Stimulated activated CD4-positive, alpha-beta T cell treated with anti-CD3 and anti-CD28 coated beads, Interleukin-4, amount 100 ng/mL, for 24 hours (primary cell): ENCODE measurements at places on chromosomes 6 and 20.

GRCh38 chr6:45677381-45678284 is 299.9 kb upstream of the SUPT3H start:
- DNase-seq = peak; percentile 39

DNA sequence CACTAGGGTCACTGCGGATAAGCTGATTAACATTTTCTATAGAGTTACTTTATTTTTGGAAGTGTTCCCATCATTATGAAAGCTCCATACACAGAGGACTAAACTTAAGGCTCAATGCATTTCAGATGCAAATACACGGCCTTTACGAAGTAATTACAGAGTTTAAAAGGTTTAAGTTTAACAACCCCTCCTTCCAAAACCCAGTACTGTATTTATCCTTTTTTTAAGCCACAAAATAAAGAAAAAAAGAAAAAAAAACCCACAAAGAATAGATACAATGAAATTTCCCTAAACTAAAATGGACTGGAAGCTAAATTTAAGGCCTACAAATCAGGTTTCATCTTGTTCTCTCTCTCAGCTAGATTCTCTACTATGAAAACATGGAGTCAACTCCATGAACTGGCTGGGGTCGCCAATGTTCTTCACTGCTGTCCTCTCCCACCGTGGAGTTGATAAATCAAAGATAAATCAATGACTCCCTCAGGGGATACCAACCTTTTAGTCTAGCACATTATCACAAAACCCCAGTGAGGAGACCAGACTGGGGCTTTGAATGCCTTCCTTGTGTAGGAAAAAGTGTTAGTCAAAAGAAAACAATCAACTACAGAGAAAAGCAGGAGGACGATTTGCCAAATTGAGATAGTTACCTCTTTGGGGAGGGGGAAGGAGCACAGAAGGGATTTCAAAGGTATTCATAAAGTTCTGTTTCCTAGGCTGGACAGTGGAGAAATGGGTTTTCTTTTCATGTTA is 52.5 kb downstream of the TNFRSF21 start:
- DNase-seq = no peak

DNA sequence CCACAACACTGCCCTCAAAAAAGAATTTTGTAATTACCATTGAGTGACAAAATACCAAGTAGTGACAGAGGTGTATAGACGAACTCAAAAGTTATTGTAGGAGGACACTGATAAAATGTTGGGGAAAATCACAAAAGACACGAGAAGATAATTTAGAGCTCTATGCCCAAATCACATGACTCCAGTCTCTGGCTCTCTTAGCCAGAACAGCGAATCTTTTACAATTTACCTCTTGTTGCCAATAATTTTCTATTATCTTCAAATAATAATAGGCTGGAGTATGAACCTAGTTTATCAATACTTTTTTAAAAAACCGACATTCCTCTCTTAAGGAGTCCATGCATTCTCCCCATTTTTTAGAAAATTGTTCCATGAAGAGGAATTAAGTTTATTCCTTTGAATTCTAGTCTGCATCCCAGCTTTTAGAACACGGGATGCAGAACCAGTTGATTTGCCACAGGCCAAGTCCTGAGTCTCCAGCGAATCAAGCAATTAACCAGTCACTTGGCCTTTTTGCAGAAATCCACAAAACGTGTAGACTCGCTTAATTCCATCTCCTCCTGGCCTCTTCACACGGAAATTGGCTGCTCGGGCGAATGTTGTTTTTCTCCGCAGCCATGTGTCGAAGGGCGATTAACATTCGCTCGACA is 507 bp upstream of the RIPPLY2 start:
- DNase-seq = no peak

DNA sequence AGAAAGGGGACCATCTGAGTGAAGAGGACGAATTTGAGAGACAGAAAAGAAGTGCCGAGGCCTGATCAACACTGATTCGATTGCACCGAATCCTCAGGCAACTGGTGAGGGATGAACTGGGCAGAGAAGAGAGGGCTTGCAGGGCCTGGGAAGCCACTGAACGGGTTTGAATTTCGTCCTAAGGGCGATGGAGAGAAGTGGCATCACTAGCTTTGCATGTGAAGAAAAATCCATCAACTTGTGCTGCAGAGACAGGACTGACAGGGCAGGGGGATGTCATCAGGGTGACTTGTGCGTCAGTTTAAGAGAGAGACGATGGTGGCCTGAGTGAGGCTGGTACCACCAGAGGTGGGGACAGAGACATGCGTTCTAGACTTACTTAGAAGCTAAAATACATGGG is 73.7 kb upstream of the SLC22A23 start:
- DNase-seq = no peak

- DNase-seq = no peak
Observed at GRCh38 chr20:11509776-11510175, 407.9 kb upstream of the BTBD3 start.

DNA sequence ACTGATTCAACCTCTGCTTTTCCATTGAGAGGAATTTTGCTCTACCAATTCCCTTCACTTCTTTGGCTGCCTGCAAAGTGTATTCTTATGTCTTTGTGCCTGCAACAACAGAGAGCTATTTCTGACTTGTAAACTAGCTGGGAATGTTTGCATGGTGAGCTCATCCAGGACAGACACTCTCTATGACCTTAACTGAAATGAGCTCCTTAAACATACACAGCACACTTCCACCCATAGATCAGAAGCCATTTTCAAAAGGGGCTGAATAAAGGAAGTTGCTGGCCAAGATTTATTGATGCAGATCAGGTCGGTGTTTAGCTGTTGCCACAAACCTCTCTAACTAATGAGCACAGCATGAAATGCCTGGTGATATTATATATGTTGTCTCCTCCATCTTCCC is 377.7 kb downstream of the BTBD9 start:
- DNase-seq = no peak

DNA sequence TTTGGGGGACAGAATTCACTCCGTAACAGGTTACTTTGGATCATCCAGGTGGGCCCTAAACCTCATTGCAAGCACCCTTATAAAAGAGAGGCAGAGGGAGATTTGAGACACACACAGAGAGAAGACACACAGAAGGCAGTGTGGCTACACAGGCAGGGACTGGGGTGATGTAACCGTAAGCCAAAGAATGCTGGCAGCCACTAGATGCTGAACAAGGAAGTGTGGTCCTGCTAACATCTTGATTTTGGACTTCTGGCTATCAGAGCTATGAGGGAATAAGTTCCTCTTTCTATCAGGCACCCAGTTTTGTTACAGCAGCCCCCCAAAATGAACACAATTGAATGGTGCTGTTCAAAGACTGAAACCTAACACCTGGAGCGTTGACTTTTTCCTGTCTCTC is 191.3 kb upstream of the MYLIP start:
- DNase-seq = no peak

- DNase-seq = no peak
Observed at GRCh38 chr6:136016228-136017225, 165.0 kb downstream of the PDE7B start.

DNA sequence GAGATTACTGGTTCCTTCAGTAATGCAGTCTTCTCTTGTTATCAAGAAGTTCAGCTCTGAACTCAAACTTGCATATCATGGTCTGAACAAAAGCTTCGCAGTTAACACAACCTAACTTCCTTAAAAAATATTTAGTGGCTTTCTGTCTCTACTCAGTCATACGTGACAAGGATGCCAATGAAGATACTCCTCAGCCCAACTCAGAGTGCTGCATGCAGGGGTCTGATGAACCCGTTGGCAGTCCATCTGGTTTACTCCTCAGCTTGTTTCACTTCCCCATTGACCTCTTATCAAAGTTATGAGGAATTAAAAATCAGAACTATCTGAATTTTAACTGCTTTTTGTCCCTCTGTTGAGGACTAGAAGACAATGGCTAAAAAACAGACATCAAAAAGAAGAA is 56.6 kb upstream of the RIN2 start:
- no peak for DNase-seq

- no peak for DNase-seq
Observed at GRCh38 chr6:90478278-90478677, 108.6 kb downstream of the MAP3K7 start.

GRCh38 chr6:107870381-107870780 is 46.3 kb upstream of the SCML4 start:
- DNase-seq = no peak

DNA sequence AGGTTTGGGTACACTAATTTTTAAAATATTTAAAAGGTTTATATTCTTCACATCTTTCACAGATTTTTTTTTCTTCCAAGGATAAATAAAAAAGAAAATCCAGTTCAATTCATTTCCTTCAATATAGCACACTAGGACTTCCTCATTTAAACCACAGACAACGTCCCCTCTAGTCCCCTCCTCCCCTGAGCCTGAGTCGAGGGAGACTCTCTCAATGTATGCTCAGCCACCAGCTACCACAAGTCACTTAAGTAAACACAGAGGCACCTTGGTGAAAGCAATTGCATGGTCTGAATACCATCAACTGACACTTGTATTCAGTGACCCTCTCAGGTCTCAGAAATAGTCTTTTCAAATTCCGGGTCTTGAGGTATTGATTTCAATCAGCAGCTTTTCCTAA is 88.6 kb downstream of the SIM1 start:
- no peak for DNase-seq

DNA sequence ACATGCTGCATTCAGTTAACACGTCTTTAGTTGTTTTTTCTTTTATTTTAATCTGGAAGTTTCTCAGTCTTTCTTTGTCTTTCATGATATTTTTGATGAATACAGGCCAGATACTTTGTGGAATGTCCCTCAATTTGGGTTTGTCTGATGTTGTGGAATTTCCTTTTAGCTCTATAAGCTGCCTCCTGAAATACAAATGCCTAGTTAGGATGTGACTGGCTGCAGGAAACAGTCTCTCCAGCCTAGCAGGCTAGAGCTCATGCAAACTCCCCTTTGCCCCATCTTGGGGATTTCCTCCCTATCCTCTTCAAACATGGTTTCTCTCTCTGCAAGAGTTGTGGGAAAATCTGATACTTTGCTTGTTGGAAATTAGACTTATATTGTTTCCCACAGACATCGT is 89.3 kb upstream of the JAG1 start:
- DNase-seq = no peak

GRCh38 chr6:148793721-148794120 is 46.9 kb downstream of the UST start:
- DNase-seq = no peak

GRCh38 chr20:23407781-23408464 is 13.4 kb downstream of the NAPB start:
- no peak for DNase-seq

- no peak for DNase-seq
Observed at GRCh38 chr6:97401533-97401932, 118.5 kb upstream of the MMS22L start.

DNA sequence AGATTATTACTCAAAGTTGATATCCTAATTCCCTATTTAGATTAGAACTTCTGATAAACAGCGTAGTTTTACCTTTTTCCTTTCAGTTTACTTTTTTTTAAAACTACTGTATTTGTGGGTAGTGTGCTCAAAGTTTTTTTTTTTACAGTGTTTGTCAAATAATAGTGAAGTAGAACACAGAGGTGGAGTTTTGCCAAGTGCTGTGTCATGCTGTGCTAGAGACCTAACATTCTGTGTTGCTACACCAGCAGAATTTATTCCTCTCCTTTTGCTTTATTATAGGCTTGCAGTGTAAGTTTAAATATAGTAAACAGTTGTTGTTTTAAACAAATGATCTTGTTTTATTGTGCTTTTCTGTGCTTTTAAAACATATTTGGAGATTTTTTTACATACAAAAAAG is 125.4 kb downstream of the HIVEP1 start:
- no peak for DNase-seq

GRCh38 chr6:15017803-15018202 is 228.1 kb upstream of the JARID2 start:
- DNase-seq = no peak

GRCh38 chr6:36955136-36955535 is 598 bp downstream of the PI16 start:
- no peak for DNase-seq

DNA sequence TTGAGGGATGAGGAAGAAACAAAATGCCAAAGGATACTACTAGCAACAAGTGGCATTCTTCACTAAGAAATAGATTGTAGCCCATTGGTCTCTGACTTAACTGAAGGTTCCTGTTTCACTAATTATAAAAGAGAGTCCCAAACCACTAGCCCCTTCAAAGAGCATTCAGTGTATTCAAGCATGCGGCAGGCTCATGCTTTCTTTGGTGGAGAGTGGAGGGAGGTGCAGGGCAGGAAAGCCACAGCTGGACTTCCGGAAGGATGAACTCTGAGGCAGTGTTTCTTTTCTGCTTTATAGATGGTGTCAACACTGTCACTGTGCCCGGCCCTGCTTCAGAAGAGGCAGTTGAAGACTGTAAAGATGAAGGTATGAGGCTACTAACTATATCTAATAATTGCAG is 636.1 kb downstream of the KIF16B start:
- no peak for DNase-seq

DNA sequence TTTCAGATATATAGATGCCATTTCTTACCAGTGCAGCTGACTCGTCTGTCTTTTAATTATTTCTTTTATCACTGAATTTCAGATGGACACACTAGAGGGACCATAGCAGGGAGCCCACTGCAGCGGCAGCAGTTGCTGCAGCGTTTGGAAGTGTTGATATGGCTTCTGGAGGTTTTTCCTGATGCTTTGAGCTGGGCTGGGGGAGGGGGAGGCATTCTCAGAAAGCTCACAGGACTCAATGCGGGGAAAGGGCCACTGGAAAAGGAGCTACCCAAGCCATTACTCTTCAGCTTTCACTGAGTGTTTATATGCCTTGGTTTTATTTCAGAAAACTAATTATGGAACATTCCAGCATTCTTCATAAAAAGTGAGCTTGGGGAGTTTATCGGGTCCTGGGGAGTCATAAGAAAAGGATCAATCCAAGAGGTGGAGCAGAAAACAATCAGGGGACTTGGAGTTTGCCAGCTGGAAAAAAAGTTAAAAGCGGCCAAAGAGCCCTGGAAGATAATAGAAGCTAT is 740.4 kb upstream of the FLRT3 start:
- DNase-seq = no peak

GRCh38 chr6:33171880-33172687 is 20.2 kb downstream of the COL11A2 start:
- DNase-seq = no peak

GRCh38 chr6:111793711-111794111 is 79.5 kb downstream of the FYN start:
- DNase-seq = peak; percentile 47

- DNase-seq = no peak
Observed at GRCh38 chr6:118705544-118706491, 54.4 kb upstream of the CEP85L start.

GRCh38 chr6:113364766-113365165 is 492.4 kb upstream of the MARCKS start:
- no peak for DNase-seq

GRCh38 chr6:21710216-21710615 is 116.7 kb downstream of the SOX4 start:
- DNase-seq = no peak

GRCh38 chr20:58619077-58619863 is 31.8 kb upstream of the STX16 start:
- DNase-seq = no peak

GRCh38 chr6:39948199-39948791 is 14.0 kb upstream of the MOCS1 start:
- no peak for DNase-seq

- no peak for DNase-seq
Observed at GRCh38 chr6:108902382-108902792, 54.2 kb downstream of the ARMC2 start.
